ENCODE measurements at places on chromosomes 6 and 20. TPM values are rescaled to one million over a fixed set of nuclear protein-coding genes. Genes with fewer than 3 reads are reported as not detected.

TNF gene
- polyA plus RNA-seq: not detected

MOCS3 gene
- 6.2 TPM for polyA plus RNA-seq

SLC4A11 gene
- polyA plus RNA-seq: 20.9 TPM

ADGRF5 gene
- polyA plus RNA-seq: not detected

PCK1 gene
- polyA plus RNA-seq: not detected

SLC22A3 gene
- polyA plus RNA-seq: 1.0 TPM

RBBP8NL gene
- polyA plus RNA-seq: 0.88 TPM

CRISP2 gene
- polyA plus RNA-seq: 0.06 TPM

MRPL14 gene
- polyA plus RNA-seq: 105 TPM

RNF144B gene
- 1.1 TPM for polyA plus RNA-seq

All from H1 (cell line).